ENCODE measurements at places on chromosomes 7 and 10. TPM values are rescaled to one million over a fixed set of nuclear protein-coding genes. Genes with fewer than 3 reads are reported as not detected.

- no peak for DNase-seq
Observed at GRCh38 chr10:118596426-118597124, 1.1 kb upstream of the PRLHR start.

GRCh38 chr7:116953906-116954838, 871 bp downstream of the ST7 start:
- peak; percentile 56 for DNase-seq

DNA sequence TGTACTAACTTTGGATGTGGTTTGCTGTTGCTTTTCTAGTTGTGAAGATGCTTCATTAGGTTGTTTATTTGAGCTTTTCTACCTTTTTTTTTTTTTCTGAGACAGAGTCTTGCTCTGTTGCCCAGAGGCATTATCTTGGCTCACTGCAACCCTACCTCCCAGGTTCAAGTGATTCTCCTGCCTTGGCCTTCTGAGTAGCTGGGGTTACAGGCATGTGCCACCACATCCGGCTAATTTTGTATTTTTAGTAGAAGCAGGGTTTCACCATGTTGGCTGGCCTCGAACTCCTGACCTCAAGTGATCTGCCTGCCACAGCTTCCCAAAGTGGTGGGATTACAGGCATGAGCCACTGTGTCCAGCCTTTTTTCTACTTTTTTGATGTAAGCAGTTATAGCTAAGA, 93.7 kb downstream of the ADAM22 start:
- DNase-seq, result no peak

NACAD gene
- 3.5 TPM for total RNA-seq

CRHR2 gene
- total RNA-seq, result 0.38 TPM

DNA sequence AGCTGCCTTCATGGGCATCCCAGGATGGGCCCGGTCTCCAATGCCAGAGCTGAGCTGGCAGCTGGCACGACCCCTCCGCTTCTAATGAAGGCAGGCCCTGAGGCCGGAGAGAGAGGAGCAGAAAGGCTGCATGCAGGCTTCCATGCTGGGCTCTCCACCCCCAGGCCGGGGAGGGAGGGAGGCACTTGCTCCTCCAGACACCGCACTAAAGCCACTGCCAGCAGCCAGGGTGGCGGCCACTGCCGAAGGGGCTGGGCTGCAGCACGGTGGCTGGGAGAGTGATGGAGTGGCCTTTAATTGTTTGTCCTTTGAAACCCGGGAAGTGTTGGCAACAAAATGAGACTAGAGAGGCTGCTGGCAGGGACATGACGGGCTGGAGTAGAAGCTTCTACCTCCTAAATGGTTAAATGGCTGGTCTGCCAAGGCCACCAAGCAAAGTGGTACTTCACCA, 236.5 kb downstream of the SKAP2 start:
- no peak for DNase-seq

DNA sequence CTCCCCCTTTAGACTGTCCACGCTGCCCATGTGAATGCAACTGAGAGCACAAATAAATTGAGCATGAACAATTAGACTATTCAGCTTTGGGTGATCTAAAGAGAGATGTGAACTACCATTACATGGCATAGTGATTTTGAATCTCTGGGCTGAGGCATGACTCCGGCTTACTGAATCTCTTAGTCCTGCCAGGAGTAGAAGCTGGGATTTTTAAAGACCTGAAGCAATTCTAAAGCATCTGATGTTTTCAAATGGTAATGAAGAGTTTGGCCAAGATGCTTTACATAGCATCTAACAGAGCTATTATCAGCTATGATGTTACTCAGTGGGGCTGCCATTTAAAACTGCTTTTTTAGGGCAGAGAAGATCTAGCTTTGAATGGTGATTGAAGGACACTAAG, 1059.1 kb downstream of the SORCS3 start:
- no peak for DNase-seq

TBC1D12 gene
- 9.3 TPM for total RNA-seq

DNA sequence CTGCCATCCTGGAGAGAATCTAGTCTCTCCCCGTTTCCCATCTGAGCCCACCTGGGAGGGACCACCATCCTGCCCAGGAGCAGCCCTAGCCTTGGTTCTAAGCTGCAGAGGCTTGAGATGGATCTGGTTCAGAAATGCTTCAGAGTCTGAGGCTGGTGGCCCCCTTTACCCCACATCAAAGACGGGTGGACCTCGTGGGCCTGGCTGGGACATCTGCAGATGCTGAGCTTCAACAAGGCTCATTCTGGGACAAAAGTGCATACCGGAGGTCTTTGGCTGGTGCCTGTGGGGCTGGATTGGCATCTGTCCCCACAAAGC, 4.9 kb upstream of the IRF5 start:
- DNase-seq, result no peak

DNA sequence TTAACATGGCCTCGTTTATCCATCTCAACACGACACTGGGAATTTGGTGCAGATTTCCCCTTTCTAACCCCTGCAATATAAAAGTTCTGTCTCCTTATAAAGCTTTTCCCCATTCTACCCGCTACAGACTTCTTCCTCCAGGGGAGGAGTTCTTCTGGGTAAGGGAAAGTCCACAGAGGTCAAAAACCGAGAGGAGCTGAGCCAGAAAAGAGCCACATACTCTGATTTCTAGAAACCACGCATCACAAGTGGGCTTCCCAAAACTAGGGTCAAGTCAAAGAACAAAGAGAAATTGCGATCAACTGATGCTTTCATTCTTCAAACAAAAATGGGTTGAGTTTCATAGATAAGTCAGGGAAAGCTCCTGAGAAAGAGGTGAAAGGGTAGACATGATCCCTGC, 6.8 kb downstream of the IL6 start:
- DNase-seq, result no peak

SCART1 gene
- 0.36 TPM for total RNA-seq

CLRN3 gene
- 0.31 TPM for total RNA-seq

DNA sequence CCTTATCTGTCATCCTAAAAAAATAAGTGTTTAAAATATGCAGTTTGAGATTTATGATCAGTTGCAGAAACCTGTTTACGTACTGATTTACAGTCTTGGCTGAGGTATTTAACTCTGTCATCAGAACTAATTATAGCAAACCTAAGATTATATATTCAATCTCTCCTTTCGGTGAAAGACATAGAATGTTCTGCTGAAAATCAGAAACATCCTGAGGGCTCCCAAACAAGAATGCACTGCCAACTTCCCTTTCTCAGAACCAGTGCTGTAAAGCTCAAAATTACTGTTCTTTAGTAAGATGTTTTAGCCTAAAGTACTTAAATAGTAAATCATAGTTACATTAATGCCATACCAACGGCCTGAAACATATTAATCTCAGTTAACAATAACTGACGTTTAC, 34.3 kb downstream of the FAM204A start:
- DNase-seq, result no peak

- no peak for DNase-seq
Observed at GRCh38 chr10:24384954-24385353, 176.0 kb downstream of the KIAA1217 start.

DNA sequence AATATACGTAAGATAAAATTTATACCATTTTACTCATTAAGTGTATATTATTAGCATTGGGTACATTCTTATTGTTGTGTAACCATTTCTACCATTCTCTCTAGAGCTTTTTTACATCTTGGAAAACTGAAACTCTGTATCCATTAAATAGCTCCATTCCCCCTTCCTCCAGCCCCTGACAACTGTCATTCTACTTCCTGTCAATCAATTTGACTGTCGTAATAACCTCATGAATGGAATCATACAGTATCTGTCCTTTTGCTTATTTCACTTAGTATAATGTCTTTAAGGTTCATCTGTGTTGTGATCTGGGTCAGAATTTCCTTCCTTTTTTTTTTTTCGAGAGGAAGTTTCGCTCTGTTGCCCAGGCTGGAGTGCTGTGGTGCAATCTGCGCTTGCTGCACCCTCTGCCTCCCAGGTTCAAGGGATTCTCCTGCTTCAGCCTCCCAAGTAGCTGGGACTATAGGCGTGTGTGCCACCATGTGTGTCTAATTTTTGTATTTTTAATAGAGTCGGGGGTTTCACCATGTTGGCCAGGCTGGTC, 15.6 kb downstream of the ZRANB1 start:
- DNase-seq, result no peak

DNA sequence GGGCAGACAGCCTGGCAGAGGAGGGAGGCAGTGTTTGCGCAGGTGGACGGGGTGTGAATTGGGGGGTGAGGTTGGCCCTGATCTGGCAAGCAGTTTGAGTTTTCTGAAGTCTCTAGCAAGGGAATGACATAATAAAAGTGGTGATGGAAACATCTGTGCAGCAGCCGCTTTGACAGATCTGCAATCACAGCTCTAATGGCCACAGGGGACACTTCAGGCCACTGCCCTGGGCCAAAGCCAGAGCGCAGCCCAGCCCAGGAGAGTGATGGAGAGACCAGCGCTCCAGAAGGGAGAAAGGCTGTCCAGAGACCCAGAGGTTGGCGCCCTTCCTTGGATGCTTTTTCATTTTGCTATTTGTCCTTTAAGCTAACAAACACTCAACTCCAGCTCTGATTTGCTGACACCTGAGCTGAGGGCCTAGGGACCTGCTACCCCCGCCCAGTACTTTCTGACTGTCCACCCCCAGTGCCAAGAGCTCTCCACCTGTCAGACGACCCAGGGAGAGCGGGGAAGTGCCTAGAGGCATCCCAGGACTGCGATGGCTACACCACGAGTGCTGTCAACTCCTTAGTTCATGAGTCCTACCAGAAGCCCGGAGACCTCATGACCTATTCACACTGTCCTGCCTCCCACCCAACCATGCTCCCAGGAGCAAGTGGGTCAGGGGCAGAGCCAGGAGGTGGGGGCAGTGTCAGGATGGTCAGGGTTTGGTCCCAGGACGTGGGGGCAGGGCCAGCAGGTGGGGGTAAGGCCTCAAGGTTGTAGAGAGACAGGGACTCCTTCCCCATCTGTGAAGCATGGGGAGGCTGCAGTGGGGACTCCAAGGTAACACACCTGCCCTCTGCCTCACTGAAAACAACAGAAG, 112.6 kb downstream of the PRKAG2 start:
- no peak for DNase-seq

DNA sequence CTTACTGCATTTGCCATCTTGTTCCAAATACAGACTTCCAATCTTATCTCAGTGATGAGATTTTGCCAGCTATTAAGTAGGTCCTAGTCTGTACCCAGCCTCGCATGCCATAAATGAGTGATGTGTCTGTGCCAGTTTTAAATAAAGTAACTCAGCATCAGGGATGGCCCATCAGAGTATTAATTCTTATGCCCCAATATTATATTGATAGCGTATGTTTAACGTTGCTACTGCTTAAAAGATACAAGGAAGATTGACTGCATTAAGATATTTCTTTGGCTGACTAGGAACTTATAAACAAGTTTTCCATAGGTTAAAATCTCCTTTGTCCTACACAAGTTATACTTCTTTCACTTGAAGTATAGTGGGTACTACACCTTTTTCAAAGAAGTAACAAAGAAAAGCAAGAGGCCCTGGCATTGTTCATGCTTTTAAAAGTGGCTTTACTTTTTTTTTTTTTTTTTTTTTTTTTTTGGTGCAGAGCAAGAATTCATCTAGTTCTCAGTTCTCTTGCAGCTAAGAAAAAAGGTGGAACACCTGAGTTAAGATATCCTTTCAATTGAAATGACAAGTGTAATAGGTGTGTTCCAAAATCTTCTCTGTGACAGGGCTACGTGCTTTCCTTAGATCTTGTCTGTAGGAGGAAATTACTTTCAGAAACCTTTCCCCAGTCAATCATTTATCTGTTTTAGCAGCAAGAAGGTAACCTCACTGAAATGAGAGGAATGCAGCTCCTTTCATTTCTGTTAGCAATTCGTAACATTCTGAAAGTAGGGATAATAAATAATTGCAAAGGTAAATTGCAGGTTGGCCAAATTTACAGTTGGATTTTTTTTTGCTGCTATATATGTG, 245.0 kb downstream of the CELF2 start:
- no peak for DNase-seq

AKR1C4 gene
- total RNA-seq, result not detected

DNA sequence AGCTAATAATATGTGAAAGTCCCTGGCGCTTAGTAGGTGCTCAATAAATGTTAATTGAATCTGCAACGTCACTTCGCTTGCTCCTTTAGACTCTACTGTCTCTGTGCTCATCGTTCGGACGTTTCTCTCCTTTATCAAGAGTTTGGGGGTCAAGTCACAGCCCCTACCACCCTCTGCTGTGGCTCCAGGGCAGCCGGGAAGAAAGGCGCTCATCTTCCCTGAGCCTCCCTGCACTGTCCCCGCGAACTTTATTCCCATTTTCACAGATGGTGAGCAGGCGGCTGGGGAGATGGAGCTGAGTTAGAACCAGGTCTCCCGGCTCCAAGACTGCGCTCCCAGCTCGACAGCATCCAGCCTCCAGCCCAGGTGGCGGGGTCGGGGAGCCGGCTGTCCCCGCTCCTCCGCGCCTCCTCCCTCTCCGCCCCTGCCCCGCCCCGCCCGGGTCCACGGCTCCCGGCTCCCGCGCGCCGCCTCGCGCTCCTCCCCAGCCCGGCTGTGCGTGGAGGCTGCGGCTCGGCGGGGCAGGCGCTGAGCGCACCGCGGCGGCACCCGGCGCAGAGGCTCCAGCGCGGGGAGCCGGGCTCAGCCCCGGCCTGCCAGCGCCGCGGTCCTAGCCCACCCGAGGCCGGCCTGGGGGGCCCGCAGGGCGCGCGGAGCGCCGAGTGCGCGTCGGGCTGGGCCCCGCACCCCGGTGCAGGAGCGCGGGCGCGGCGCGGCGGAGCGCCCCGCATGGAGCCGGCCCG, at the start of gene CLEC2L:
Gene CLEC2L, plus strand, starts transcription at position 487 of the 743 bp plus-strand sequence. Its CDS starts 243 bp downstream, at position 730.
- peak; percentile 22 for DNase-seq

- DNase-seq, result no peak
Observed at GRCh38 chr10:97583476-97583875, 713 bp upstream of the HOGA1 start.

PSAP gene
- total RNA-seq, result 676 TPM

DNA sequence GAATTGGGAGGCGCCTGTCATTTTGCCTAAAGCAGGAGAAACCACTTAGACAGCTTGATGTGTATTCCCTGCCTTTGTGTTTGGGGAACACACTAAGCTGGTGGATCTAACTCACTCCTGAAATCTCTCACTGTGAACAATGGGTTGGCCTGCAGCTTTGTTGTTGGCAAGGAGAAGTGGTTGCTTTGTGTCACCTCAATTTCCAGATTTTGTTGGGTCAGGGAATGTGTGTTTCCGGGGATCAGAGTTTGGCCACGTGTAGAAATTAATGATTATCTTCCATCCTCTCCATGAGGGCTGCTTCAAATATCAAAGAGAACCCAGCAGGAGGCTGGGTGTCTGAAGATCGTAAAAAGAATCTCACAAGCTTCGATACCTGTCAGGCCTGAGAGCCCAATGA, 27.8 kb downstream of the A1CF start:
- no peak for DNase-seq

- no peak for DNase-seq
Observed at GRCh38 chr7:7706556-7707172, 11.7 kb downstream of the RPA3 start.

PPP1R17 gene
- total RNA-seq, result 0.36 TPM

DNA sequence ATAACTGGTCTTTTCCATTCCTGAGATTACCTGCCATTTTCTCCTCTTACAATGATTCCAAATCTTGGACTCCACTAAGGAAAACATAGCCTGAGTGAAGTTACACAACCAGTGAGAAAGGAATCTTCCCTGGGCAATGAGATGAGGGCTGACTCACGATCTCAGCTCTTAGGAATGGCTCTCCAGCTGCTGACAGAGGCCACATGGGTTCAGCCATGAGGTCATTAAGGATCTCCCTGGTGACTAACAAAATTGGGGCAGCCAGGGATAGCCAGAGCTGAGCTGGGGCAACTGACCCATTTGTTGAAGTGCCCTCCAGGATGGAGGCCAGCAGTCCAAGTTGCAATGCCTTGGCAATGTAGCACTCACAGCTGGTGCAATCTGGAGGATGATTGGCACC, 78.7 kb upstream of the MKLN1 start:
- DNase-seq, result no peak

FGF8 gene
- 1.1 TPM for total RNA-seq

- no peak for DNase-seq
Observed at GRCh38 chr7:29127527-29127926, 18.8 kb downstream of the CPVL start.

Measured in endothelial cell (in vitro differentiated cells).